CD4-positive, alpha-beta memory T cell (primary cell): ENCODE measurements at places on chromosomes 12 and 14.
A peak's percentile ranks its signal among the peaks of the same experiment; 100 is the strongest.

GRCh38 chr12:92927436-92928281, 1.4 kb downstream of the EEA1 start:
- H3K27me3 ChIP-seq: no peaks in the 10 kb centered on the region
- H3K36me3 ChIP-seq: no peaks in the 10 kb centered on the region
- peak overlapping the region; percentile 12 for H3K4me3 ChIP-seq
- peaks cover 28% of the 10 kb centered on the region for H3K4me1 ChIP-seq
- peak; percentile 33 for DNase-seq
- peak overlapping the region; percentile 90 for H3K27ac ChIP-seq

DNA sequence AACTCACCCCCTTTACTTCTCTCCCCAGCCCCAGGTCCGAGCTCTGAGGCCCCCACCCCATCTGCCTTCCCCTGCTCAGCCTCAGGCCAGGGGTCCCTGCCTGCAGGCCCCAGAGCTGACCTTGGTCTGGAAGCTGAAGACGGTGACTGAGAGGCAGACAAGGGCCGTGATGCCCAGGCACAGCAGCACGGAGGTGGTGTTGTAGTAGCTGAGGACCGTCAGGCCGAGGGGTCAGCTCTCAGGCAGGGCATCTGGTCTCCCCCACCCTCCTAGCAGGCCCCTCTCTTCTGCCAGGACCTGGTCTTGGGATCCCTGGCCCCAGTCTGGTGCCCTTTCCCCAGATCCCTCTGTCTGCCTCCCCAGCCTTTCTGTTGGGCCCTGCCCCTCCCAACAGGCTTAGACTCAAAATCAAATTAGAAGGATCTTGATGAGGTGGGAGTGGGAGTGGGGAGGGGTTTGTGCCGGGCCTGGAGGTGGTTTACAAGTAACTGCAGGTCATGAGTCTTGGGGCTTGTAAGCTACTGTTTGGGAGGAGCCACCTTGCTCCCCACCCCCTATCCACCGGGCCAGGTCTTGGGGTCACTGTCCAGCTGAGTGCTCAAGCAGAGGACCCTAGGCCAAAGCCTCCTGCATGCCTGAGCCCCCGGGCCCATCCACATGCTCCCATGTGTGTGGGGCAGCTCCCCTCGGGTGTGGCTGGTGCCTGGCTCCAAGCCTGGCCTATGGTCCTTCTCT, 14.2 kb downstream of the FAIM2 start:
- H3K27me3 ChIP-seq: no peaks in the 10 kb centered on the region
- H3K4me1 ChIP-seq: no peaks in the 10 kb centered on the region
- DNase-seq: no peak
- no peaks in the 10 kb centered on the region for H3K36me3 ChIP-seq
- no peak overlapping the region for H3K4me3 ChIP-seq

- DNase-seq: no peak
- H3K4me3 ChIP-seq: no peak overlapping the region
These were observed 7.4 kb downstream of the GTSF1 start for GRCh38 chr12:54465857-54466523.

GRCh38 chr14:75661499-75661814, 411 bp downstream of the TTLL5 start:
- peak overlapping the region; percentile 92 for H3K4me3 ChIP-seq
- peak overlapping the region; percentile 88 for H3K27ac ChIP-seq
- H3K36me3 ChIP-seq: peaks cover 9% of the 10 kb centered on the region
- peaks cover 20% of the 10 kb centered on the region for H3K4me1 ChIP-seq
- no peak for DNase-seq

GRCh38 chr12:92304371-92305055, 158.9 kb upstream of the BTG1 start:
- H3K4me1 ChIP-seq: peaks cover 2% of the 10 kb centered on the region
- H3K4me3 ChIP-seq: no peak overlapping the region
- no peak overlapping the region for H3K27ac ChIP-seq
- no peak for DNase-seq

- no peaks in the 10 kb centered on the region for H3K27me3 ChIP-seq
- no peak for DNase-seq
- no peak overlapping the region for H3K27ac ChIP-seq
- H3K4me3 ChIP-seq: no peak overlapping the region
- H3K4me1 ChIP-seq: no peaks in the 10 kb centered on the region
These were observed 41.0 kb upstream of the AMIGO2 start for GRCh38 chr12:47120736-47121135.

DNA sequence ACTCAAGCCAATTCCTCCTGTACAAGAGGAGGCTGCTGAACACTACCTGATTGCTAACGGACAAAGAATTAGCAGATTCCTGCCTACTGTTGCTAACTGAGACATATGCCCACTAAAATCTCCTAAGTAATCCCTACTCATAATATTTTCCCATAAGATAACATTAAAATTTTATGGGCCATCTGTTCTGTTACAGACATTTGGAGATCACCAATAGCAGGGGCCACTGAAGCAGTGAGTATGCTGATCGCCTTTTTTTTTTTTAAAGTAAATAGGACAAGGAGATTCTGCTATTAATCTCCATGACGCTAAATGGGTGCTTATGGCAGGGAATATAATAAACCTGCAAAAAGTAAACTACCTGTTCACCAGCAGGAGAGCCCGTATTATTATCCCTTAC, 292.9 kb downstream of the MED13L start:
- DNase-seq: no peak
- H3K4me1 ChIP-seq: peaks cover 13% of the 10 kb centered on the region
- H3K27me3 ChIP-seq: no peaks in the 10 kb centered on the region
- H3K4me3 ChIP-seq: no peak overlapping the region

DNA sequence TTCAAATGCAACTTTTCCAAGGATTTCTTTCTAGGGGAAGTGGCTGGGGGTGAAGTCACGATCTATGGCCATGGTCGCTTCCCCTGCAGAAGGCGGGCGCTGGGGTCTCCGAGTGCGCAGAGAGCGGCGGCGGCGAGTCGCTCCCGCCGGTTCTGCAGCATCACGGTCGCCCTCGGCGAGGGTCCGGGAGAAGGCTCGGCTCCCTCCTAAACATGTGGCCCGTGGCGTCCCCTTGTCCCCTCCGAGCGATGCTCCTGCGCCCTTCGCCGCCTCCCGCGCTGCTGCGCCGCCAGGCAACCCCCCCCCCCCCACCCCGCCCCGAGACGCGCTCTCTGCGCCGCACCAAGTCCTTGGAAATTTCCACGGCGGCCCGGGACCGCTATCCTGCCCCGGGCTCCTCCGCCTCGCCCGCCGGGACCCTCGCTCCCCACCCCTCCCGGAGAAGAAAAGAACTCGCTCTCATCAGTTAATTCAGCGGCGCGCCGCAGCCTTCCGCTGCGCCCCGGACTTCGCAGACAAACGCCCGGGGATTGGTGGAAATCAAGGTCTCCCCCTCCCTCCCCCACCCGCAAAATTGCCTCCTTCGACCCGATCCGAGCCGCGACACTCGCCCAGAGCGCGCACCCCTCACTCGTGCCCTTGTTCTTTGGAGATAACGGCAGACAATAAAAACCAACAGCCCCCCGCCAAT, at the start of gene ST8SIA1:
ST8SIA1 (minus strand) TSS at position 298 of the 691 bp plus-strand sequence. CDS start 475 bp downstream, outside the sequence.
- no peaks in the 10 kb centered on the region for H3K27me3 ChIP-seq

- DNase-seq: no peak
- peaks cover 2% of the 10 kb centered on the region for H3K4me1 ChIP-seq
- peak overlapping the region; percentile 43 for H3K27ac ChIP-seq
- no peaks in the 10 kb centered on the region for H3K36me3 ChIP-seq
These were observed 316.5 kb upstream of the OR4E1 start for GRCh38 chr14:21990116-21990515.
